ENCODE measurements at places on chromosomes 7 and 10.

DNA sequence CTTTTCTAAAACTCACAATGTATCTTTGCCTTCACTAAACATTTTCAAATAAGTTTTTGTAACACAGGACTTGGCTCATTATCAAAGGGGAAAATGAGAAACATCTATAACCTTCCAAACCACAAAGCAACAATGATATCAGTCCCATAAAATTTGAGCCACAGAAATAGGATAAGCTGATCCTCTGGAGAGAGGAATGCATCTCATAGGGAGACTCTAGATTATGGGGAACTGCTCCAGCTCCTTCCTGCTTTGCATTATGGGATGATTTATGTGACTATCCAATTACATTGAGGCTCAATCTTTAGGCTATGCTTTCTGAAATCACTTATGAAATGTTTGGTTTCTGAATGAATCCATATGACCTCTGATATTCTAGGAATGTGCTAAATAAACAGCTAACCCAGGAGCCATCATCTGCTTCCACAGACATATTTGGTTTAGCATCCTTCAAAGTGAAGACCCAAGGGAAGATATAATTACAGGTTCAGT is 70.4 kb downstream of the CUBN start:
- no peak for DNase-seq

DNA sequence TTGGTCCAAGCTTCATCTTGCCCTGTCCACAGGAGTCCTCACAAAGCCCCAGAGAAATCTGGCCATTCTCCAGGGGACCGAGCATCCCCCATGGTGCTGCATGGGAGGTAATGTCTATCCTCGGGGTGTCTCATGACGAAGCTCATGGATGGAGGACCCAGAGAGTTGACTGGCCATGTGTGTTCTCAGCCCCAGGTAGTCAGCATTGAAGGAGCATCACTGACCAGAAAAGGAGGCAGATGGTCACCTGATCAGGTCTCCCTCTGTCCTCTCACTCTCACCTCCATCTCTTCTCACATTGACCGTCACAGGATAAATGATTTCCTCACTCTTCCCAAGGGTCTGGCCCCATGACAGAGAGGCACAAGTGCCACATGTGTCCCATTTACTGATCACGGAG is 33.4 kb upstream of the GDF10 start:
- DNase-seq, result no peak

- DNase-seq, result no peak
Observed at GRCh38 chr10:107614939-107615685, 450.6 kb upstream of the SORCS1 start.

GRCh38 chr10:118662228-118663035 is 67.0 kb upstream of the PRLHR start:
- no peak for DNase-seq

- DNase-seq, result no peak
Observed at GRCh38 chr7:157670490-157671357, 333.9 kb downstream of the DNAJB6 start.

- no peak for DNase-seq
Observed at GRCh38 chr7:92880212-92881090, 44.1 kb upstream of the CDK6 start.

GRCh38 chr10:70958396-70958795 is 70.0 kb upstream of the PCBD1 start:
- DNase-seq, result no peak

- DNase-seq, result no peak
Observed at GRCh38 chr7:158042156-158042880, 545.3 kb downstream of the PTPRN2 start.

- no peak for DNase-seq
Observed at GRCh38 chr7:156560696-156561095, 79.9 kb upstream of the RNF32 start.

GRCh38 chr7:55550010-55550663 is 22.2 kb downstream of the VOPP1 start:
- no peak for DNase-seq

GRCh38 chr7:149226840-149227494 is 12.5 kb upstream of the ZNF212 start:
- DNase-seq, result no peak

GRCh38 chr10:77406764-77407430 is 230.7 kb downstream of the KCNMA1 start:
- no peak for DNase-seq

- DNase-seq, result no peak
Observed at GRCh38 chr7:15851201-15851600, 164.7 kb upstream of the MEOX2 start.

GRCh38 chr7:157703131-157703530 is 366.3 kb downstream of the DNAJB6 start:
- DNase-seq, result no peak

DNA sequence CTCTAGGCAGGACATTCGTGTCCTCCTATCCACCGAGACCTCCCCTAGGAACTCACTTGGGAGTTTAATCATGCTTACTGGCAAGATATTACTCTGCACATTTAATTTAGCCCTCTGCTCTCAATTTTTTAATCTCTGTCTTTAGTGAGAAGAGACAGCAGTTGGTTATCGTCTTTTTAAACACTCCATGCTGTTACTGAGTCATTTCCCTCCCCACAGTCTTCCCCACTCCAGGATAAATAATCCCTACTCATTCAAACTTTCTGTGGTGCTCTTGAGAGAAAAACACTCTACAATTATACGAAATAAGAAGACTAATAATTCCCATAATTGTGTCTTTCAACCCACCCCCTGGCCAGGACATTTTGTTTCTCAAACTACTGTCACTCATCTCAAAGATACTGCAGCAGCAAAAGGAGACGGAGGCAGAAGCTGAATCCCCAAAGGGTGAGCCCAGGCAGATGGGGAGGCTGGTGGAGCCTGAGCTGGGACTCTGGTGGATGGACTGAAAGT is 84.2 kb downstream of the ANK3 start:
- DNase-seq, result no peak

Data from stimulated activated CD4-positive, alpha-beta T cell treated with anti-CD3 and anti-CD28 coated beads, TNF-alpha, amount 100 ng/mL, for 48 hours (primary cell).